Stimulated activated naive CD8-positive, alpha-beta T cell treated with anti-CD3 and anti-CD28 coated beads, Interleukin-15, amount 100 ng/mL, for 72 hours (primary cell): ENCODE measurements at places on chromosomes 1 and 21.

DNA sequence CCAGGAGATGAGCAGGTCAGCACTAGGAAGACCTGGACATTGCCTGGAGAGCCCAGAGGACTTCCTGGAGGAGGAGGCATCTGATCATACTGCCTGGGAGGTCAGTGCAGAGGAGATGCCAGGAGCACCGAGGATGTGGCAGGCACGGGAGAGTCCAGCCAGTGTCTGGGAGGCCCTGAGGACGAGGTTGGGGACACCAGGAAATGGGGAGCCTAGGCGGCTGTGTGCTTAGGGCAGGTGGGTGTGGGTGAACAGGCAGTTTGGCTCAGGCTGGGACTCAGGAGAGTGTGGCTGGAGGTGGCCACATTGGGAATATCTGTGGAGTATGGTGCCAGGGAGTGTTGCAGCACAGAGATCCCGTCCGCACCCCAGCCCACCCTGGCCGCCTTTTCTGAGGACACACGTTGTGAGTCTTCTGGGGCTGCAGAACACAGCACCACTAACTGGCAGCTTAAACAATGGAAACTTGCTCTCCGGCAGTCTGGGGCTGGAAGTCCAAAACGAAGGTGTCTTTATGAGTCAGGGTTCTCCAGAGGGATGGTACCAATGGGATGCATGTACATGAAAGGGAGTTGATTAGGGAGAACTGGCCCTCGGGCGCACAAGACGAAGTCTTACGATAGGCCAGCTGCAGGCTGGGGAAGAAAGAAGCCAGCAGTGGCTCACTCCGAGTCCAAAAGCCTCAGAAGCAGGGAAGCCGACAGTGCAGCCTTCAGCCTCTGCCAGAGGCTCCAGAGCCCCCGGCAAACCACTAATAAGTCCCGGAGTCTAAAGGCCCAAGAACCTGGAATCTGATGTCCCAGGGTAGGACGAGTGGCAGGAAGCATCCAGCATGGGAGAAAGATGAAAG lies 58.0 kb downstream of the FAAP20 start:
- no peak for DNase-seq

GRCh38 chr1:3013371-3014049 lies 7.8 kb upstream of the ACTRT2 start:
- no peak for DNase-seq

GRCh38 chr1:74715236-74715502 lies 17.7 kb downstream of the CRYZ start:
- DNase-seq: no peak

GRCh38 chr21:37551331-37551992 lies 184.9 kb downstream of the DYRK1A start:
- no peak for DNase-seq

DNA sequence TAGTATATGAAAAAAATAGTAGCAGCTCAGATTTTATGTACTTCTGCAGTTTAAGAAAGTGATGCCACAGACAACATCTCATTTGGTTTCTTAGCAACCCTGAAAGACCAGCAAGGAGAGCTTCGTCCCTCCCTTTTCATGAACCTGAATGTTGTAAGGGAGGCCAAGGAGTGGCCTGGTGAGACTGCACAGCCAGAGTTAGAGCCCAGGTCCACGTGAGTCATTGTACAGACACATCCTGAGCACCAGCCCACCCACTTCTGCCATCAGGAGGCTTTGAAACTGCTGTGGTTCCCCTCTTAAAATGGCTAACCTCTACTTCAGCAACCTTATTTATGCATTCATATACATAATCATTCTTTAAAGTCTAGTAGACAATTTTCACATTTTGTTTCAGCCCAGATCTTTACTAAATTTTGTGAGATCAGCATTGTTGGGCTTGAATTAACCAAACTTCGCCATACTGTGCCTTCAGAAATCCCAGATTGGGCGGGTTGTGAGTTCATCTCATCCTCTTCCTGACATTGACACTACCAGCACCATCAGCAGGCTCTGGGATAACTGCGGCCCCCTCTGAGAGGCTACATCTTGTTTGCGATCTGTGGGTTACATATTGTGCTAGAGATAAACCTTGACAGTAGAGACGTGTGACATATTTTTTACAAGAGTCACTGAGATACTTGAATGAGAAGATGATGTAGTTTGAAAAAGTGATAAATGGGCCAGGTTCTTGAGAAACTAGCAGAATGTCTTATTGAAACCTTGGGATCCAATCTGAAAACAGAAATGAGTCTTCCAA lies 106.7 kb downstream of the CAMTA1 start:
- DNase-seq: peak; percentile 18

GRCh38 chr1:75129660-75129982 lies 4.6 kb upstream of the LHX8 start:
- no peak for DNase-seq

DNA sequence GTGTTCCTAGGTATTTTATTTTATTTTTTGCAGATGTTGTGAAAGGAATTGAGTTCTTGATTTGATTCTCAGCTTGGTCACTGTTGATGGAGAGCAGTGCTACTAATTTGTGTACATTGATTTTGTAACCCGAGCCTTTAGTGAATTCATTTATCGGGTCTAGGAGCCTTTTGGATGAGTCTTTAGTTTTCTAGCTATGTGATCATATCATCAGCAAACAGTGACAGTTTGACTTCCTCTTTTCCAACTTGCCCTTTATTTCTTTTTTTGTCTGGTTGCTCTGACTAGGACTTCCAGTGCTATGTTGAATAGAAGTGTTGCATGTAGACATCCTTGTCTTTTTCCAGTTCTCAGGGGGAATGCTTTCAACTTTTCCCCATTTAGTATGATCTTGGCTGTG lies 138.9 kb downstream of the LHX8 start:
- no peak for DNase-seq
